HFFc6 (cell line): ENCODE measurements at places on chromosomes 2 and 18. TPM values are rescaled to one million over a fixed set of nuclear protein-coding genes. Genes with fewer than 3 reads are reported as not detected.

The CRYGC gene
- not detected in 3 replicates for total RNA-seq

DNA sequence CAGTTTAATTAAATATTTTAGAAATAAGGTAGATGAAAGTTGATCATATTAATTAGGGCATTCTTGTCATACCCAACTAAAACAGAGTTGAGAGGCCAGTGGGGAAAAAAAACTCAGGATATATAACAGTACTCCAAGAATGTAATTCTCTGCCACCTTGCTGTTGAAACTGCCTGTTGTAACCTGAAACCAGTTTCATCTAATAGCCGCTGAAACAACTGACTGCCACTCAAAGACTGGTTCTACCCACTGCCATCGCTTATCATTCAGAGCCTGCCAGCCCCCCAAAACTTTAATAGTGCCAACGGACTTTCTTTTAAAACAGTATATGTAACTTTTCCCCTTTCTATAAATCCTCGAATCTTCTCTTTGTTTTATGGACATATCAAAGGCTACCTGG, 37.7 kb upstream of the FSIP2 start:
- H3K27me3 ChIP-seq, result no peaks in the 10 kb centered on the region
- no peaks in the 10 kb centered on the region for H3K36me3 ChIP-seq
- H3K4me3 ChIP-seq, result no peak overlapping the region
- no peak for DNase-seq
- H3K27ac ChIP-seq, result no peak overlapping the region

- no peak overlapping the region for H3K4me3 ChIP-seq
- H3K4me1 ChIP-seq, result peaks cover 16% of the 10 kb centered on the region
- no peaks in the 10 kb centered on the region; the same call in 1 of the 2 replicates for H3K27me3 ChIP-seq
- peaks cover 23% of the 10 kb centered on the region for H3K36me3 ChIP-seq
Measured at GRCh38 chr2:186522450-186522849, 36.4 kb downstream of the ZC3H15 start.

DNA sequence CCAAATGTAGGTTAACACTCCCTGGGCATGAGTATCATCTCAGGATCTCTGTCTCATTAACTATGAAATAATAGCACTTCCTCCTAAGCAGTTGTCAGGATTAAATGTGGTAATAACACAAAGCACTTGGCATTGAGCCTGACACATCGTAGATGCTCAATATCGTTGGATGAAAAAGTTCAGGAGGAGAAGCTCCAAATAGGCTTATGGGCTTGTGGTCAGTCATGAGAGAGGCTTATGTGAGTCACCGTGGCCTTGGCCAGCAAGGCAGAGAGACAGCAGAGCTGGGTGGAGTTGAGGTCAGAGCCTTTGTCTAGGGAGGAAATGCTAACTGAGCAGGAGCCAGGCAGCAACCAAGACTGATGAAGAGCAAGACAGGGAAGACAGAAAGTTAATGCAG, 68.3 kb upstream of the PPM1B start:
- H3K4me3 ChIP-seq, result no peak overlapping the region
- H3K27ac ChIP-seq, result peak overlapping the region; percentile 59
- peaks cover 20% of the 10 kb centered on the region for H3K4me1 ChIP-seq
- peak; percentile 92 for DNase-seq
- peaks cover 5% of the 10 kb centered on the region for H3K27me3 ChIP-seq

DNA sequence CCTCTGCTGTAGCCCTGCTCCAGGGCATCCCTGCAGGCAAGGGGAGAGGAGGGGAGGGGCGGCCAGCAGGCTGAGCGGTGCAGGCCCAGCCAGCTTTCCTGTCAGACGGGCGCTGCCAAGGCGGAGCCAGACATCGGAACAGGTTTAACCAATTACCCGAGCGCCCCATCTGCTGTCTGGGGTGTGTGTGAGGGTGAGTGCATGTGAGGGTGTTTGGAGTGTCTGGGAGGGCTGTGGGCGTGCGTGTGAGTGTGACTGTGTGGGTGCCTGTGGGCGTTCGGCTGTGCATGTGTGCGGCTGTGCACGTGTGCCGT, 20.0 kb downstream of the EMX1 start:
- no peaks in the 10 kb centered on the region for H3K36me3 ChIP-seq
- H3K4me3 ChIP-seq, result no peak overlapping the region
- no peak overlapping the region for H3K27ac ChIP-seq
- H3K27me3 ChIP-seq, result peaks cover 30% of the 10 kb centered on the region

DNA sequence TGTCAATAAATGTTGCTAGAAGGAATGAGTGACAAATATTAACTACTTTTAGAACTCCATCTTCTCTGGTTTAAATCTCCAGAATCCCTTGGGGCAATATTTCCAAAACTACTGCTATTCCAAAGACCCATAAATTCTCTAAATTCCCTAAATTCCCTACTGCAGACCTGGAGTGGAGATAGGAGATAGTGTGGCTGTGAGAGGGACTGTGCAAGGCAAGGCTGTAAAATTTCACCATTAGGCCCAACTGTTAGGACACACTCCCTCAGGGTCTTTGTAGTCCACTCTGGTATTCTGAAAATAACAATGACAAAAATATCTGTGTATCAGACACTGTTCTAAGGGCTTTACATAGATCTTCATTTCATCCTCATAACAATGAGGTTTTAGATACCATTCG, 67.9 kb downstream of the MYL12B start:
- no peak overlapping the region for H3K27ac ChIP-seq
- H3K4me1 ChIP-seq, result peaks cover 12% of the 10 kb centered on the region
- H3K36me3 ChIP-seq, result no peaks in the 10 kb centered on the region
- no peaks in the 10 kb centered on the region; the same call in none of the 2 replicates for H3K27me3 ChIP-seq

DNA sequence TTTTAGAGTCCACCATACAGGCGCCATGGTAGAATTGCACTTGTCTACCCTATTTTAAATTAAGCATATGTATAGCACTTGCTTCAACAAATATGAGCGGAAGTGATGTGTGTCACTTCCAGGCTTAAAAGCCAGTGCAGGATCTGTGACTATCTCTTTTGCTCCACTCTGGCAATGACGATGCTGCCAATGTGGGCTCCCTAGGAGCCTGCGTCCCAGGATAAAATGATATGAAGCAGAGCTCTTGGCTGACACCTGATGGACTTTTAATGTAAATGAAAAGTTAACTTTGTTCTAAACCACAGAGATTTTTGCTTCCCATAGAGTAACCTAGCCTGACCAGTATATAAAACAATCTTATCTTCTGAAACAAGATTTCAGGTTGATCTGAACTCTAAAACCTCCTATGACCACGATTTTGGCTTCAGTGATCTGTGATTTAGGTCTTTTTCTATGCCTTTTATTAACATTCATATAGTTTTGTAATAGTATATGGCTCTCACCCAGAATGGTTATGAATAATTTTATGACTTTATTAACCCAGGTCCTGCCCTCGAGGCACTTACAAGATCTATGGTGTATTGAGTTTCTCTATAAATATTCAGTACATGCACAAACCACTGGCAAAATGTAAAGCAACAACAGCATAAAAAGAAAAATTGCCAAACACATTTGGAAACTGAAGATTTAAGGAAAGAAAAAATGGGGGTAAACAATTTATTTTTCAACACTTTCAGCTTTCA, 422.5 kb upstream of the PIK3C3 start:
- H3K4me3 ChIP-seq, result no peak overlapping the region
- no peak for DNase-seq
- no peaks in the 10 kb centered on the region for H3K27me3 ChIP-seq
- no peaks in the 10 kb centered on the region for H3K4me1 ChIP-seq

GRCh38 chr18:71456206-71456605, 1087.9 kb downstream of the CBLN2 start:
- H3K27me3 ChIP-seq, result no peaks in the 10 kb centered on the region
- DNase-seq, result no peak
- no peak overlapping the region for H3K27ac ChIP-seq
- no peaks in the 10 kb centered on the region for H3K36me3 ChIP-seq
- no peaks in the 10 kb centered on the region for H3K4me1 ChIP-seq

The ATP6V1B1 gene
- 0.24 to 0.76 TPM in 2 of 3 replicates, not detected in the other for total RNA-seq

The HRH4 gene
- not detected in 2 replicates for total RNA-seq

GRCh38 chr2:212845941-212846340, 305.5 kb downstream of the IKZF2 start:
- H3K4me1 ChIP-seq, result peaks cover 60% of the 10 kb centered on the region
- peaks cover 3% of the 10 kb centered on the region; the same call in 1 of the 2 replicates for H3K36me3 ChIP-seq
- peak overlapping the region; percentile 64 for H3K4me3 ChIP-seq
- DNase-seq, result peak; percentile 80
- peak overlapping the region; percentile 89 for H3K27ac ChIP-seq

The ZDBF2 gene
- total RNA-seq, result 12.2 to 14.4 TPM (median 12.4 TPM) in 3 replicates

DNA sequence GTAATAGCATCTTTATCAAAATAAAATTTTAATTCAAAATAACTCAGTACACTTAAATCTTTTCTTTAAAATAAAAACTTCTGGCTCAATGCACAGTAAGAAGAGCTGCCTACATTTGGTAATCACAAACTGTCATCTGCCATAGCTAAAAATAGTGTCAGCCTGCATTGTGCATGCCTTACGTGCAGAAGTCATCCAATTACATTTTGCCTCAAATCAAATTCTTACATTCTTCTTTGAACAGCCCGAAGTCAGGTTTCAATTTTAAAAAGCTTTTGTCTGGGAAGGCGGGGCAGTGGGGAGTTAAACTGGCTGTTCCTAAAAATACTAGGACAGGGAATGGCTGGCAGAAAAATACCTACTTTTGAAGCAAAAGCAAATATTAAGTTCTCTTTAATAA, 51.1 kb downstream of the RTN4 start:
- peak overlapping the region; percentile 68 for H3K27ac ChIP-seq
- H3K36me3 ChIP-seq, result peaks cover 28% of the 10 kb centered on the region
- H3K4me1 ChIP-seq, result peaks cover 96% of the 10 kb centered on the region
- H3K4me3 ChIP-seq, result peak overlapping the region; percentile 79
- peak; percentile 73 for DNase-seq

The ZNF892 gene
- 0.66 and 0.83 TPM in 2 replicates for total RNA-seq

The MPPE1 gene
- total RNA-seq, result 26.6 and 26.9 TPM in 2 replicates

GRCh38 chr2:84175340-84175739, 283.7 kb downstream of the SUCLG1 start:
- H3K36me3 ChIP-seq, result no peaks in the 10 kb centered on the region
- no peak overlapping the region for H3K4me3 ChIP-seq
- no peaks in the 10 kb centered on the region for H3K4me1 ChIP-seq
- no peak for DNase-seq
- H3K27ac ChIP-seq, result no peak overlapping the region

The IL1RL2 gene
- not detected in 3 replicates for total RNA-seq

DNA sequence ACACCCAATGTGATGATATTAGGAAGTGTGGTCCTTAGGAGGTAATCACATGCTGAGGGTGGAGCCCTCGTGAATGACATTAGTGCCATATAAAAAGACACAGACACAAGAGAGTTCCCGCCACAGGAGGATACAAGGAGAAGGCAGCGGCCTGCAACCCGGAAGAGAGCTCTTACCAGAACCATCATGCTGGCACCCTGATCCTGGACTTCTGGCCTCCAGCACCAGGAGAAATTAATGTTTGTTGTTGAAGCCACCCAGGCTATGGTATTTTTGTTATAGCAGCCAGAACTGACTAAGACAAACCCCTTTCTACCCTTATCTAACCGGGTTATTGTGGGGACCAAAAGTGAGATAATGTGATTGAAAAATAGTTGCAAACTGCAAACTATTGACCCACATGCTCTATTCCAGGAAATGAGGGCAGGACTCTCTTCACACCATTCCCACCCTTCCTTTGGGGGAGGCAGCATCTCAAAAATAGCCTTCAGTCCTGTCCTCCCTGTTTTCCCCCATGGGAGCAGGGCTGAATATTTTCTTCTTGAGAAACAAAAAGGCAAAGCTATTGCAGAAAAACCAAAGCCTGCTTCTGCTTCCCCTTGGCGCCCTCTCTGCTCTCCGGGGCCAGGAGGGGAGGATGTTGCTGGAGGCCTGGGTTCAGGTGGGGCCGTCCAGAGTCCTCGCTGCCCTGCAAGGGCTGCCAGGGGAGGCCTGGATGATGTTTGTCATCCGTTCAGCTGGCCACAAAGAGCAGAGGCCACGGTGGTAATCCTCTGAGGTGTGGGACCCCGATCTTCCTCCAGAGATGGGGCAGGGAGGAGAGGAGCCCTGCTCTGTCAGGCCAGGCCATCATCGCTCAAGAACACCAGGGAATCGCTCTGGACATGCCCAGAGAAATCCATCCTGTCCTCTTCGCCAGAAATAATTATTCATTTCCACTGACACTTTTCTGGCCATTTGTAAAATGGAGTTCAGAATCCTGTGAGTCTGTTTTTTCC, 73.8 kb upstream of the HAAO start:
- no peak overlapping the region for H3K27ac ChIP-seq
- H3K36me3 ChIP-seq, result peaks cover 18% of the 10 kb centered on the region
- H3K4me3 ChIP-seq, result no peak overlapping the region
- H3K27me3 ChIP-seq, result peaks cover 2% of the 10 kb centered on the region; the same call in 1 of the 2 replicates
- no peak for DNase-seq

GRCh38 chr2:234747833-234748559, 203.8 kb upstream of the SH3BP4 start:
- peaks cover 6% of the 10 kb centered on the region for H3K4me1 ChIP-seq
- no peak overlapping the region for H3K4me3 ChIP-seq
- no peak overlapping the region for H3K27ac ChIP-seq
- H3K27me3 ChIP-seq, result peaks cover 2% of the 10 kb centered on the region
- DNase-seq, result no peak

GRCh38 chr2:240066489-240066888, 13.2 kb upstream of the OR6B3 start:
- H3K36me3 ChIP-seq, result no peaks in the 10 kb centered on the region
- DNase-seq, result no peak
- H3K4me3 ChIP-seq, result no peak overlapping the region
- no peak overlapping the region for H3K27ac ChIP-seq
- peaks cover 28% of the 10 kb centered on the region for H3K27me3 ChIP-seq
- no peaks in the 10 kb centered on the region for H3K4me1 ChIP-seq

The AQP12B gene
- not detected in 3 replicates for total RNA-seq

The OSBPL6 gene
- total RNA-seq, result 3.3 to 10.2 TPM (median 6.1 TPM) in 3 replicates

GRCh38 chr2:96622544-96622943, 15.6 kb downstream of the KANSL3 start:
- peaks cover 44% of the 10 kb centered on the region for H3K4me1 ChIP-seq
- H3K27me3 ChIP-seq, result no peaks in the 10 kb centered on the region; the same call in 1 of the 2 replicates
- H3K36me3 ChIP-seq, result no peaks in the 10 kb centered on the region; the same call in none of the 2 replicates
- no peak overlapping the region for H3K4me3 ChIP-seq
- H3K27ac ChIP-seq, result no peak overlapping the region
- DNase-seq, result no peak

DNA sequence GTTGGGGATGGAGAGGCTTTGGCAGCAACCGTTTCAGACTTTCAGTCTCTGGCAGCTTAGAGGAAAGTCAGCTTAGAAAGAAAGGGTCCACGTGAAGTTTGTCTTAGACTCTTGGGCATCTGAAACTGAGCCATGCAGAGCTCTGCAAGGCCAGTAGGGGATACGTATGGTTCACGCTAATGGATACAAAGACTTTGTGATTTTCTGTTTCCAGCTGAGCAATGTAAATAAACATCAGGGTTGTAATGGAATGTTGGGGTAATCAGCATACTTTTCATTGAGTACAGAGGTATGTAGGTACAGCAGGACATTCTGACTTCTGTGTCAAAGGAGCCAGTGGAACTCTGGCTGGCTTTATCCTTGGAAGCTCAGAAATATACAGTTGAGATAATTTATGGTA, 31.0 kb downstream of the RALB start:
- H3K36me3 ChIP-seq, result peaks cover 31% of the 10 kb centered on the region
- H3K27ac ChIP-seq, result no peak overlapping the region; the same call in 1 of the 2 replicates
- H3K27me3 ChIP-seq, result no peaks in the 10 kb centered on the region; the same call in 1 of the 2 replicates
- H3K4me1 ChIP-seq, result peaks cover 42% of the 10 kb centered on the region
- H3K4me3 ChIP-seq, result no peak overlapping the region
